NCI-H2107 (cell line): ENCODE measurements at places on chromosomes 11 and 22.

- no peak for DNase-seq
Measured at GRCh38 chr22:31140746-31141145, 438 bp upstream of the PLA2G3 start.

DNA sequence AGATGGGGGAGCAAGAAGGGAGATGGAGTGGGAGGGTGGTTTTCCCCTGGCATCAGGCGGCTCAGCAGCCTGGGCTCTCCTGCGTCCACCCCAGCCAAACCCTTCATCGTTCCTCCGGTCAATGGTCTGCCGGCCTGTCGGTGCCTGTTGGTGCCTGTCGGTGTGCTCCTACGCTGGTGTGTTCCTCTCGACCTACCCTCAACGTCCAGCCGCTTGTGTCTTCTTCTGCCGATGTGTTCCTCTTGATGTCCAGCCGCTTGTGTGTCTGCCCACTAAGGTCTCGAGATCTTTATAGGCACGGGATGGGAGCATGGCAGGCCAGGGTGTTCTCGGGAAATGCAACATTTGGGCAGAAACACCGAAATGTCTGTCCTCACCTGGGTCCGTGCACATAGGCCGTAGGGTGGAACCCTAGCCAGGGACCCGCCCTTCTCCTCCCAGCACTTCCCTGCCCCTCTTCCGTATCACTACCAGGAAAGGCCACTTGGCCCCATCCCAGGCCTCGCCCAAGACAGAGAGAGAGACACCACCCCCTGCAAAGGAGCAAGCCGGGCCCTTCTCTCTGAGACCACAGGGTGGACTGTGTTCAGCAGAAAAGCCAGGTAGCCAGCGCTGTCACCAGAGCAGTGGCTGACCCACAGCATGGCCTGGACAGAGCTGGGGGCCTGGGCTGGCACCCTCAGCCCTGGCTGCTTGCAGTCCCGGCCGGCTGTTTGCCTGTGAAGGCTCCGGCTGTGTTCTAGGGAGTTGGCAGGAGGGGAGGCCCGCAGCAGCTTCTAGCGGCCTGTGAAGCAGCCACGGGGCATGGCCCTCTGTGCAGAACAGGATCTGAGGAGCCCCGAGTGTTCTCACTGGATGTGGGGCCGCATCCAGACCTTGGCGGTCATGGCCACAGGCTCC is 61.6 kb upstream of the KCNQ1OT1 start:
- no peak for DNase-seq

- peak; percentile 68 for DNase-seq
Measured at GRCh38 chr11:9461063-9461759, 399 bp downstream of the ZNF143 start.

DNA sequence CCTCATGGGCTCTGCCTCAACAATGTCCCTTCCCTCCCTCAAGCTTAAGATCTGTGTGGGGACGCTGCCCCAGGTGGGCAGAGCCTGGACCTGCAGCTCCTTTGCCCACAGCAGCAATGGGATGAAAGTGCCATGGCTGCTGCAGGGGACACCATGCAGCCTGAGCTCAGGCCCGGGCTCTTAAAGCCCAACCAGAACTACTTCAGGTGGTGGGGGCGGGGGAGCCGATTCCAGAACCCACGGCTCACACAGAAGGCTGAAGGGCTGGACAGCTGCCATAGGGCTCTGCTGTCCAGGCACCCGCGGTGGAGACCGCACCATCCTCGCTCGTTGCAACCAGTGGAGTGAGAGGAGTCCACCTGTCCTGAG is 12.5 kb downstream of the CHID1 start:
- no peak for DNase-seq
